ENCODE measurements at places on chromosomes 16 and 17.

DNA sequence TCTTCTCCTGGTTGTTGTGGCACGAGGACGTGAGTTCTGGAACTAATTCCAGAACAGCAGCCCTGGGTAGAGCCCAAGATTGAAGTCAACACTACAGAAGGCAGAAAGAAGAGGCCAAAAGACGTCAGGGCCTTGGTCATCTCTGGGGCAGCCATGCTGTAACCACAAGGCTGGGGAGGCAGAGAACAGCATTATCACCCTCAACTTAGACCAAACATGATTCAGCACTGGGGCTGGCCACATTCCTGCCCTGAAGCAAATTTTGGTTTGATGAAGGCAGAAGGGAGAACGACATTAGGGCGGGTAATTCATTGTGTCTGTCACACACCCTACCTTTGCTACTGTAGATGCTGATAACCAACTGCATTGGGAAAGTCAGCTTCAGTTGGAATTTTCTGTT, 9.7 kb upstream of the ALOX15B start:
- no peak for DNase-seq

- no peak for DNase-seq
These were observed 195.5 kb downstream of the RPTOR start for GRCh38 chr17:80740141-80740540.

DNA sequence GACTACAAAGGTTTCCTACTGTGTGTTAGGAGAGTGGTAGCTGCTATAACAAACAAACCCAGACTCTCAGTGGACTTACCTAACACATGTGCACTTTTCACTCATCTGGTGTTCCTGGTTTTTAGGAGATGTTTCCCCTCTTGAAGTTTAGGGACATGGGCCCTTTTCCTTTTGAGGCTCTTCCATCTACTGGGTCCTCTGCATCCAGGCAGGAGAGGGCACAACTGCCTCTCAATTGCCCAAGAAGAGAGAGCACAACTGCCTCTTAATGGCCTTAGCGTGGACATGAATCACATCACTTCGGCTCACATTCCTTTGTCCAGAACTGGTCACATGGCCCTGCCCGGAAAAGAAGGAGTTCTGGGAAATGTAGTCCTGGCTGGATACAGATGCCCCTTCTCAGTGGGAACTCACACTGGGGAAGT, 9.8 kb upstream of the TNRC6C start:
- no peak for DNase-seq

- peak; percentile 61 for DNase-seq
These were observed 8.2 kb upstream of the CD300E start for GRCh38 chr17:74631468-74632450.

- DNase-seq: no peak
These were observed 341.2 kb upstream of the ZFHX3 start for GRCh38 chr16:73389085-73389484.

DNA sequence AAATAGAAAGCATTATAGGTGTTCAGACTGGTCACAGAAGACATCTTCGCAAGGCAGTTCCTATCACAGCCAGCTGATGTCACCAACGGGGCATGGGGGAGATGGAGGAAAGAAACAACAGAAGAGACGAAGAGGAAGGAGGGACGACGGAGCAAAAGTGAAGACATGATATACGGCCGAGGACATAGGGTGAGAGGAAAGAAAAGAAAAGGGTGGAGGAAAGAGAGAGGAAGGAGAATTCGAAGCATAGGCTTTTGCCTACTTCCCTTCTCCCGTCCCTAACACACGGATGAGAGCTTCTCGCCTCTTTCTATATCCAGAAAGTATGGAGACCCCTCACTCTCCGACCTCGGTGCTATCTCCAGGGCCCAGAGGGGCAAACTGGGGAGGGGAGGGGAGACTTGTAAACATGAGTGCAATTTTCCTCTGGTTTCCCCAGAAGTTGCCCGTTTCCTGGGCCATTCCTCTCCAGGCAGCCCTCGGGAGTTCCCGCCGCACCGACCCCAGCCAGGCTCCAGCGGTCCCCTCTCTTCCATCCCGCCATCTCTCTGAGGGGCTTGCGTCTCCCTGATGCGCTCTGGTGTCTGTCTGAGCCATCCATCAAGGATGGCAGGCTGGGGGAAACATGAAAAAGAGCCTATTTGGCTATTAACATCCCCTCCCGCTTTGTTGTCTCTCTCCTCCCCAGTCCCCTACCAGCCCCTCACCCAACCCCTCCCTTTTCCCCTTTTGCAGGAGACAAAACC, 26.0 kb downstream of the COPZ2 start:
- peak; percentile 87 for DNase-seq

DNA sequence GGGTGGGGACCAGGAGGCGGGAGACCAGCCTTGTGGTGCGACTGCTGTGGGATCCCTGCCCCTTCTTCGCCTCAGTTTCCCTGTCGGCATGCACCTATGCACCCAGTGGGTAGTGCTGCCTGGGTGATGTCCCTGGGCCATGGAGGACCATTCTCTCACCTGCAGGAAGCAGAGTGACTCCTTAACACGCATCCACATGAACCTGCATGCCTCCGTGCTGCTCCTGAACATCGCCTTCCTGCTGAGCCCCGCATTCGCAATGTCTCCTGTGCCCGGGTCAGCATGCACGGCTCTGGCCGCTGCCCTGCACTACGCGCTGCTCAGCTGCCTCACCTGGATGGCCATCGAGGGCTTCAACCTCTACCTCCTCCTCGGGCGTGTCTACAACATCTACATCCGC, 25.2 kb downstream of the ADGRG5 start:
- no peak for DNase-seq

DNA sequence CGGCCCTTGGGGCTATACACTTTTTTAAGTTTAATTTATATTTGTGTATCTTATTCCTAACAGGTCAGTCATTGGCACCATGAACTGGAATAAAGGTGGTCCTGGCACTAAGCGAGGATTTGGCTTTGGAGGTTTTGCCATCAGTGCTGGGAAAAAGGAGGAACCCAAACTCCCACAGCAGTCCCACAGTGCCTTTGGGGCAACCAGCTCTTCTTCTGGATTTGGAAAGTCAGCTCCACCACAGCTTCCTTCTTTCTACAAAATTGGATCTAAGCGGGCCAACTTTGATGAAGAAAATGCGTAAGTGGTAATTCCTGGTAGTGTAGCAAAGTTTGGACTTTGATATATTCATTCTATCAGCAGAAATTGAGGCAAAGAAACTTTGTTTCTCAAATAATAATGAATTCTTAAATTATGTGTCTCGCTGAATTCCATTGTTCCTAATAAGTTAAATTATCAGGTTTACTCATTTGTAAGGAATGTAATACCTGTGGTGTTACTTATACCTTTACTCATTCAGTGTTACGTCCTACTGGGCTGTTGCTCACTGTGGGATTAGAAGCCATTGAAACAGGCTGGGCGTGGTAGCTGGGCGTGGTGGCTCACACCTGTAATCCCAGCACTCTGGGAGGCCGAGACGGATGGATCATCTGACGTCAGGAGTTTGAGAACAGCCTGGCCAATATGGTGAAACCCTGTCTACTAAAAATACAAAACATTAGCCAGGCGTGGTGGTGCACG, 13.2 kb downstream of the DDX42 start:
- DNase-seq: no peak

Measured in Karpas-422 (cell line).